ENCODE measurements at places on chromosomes 2 and 18.

DNA sequence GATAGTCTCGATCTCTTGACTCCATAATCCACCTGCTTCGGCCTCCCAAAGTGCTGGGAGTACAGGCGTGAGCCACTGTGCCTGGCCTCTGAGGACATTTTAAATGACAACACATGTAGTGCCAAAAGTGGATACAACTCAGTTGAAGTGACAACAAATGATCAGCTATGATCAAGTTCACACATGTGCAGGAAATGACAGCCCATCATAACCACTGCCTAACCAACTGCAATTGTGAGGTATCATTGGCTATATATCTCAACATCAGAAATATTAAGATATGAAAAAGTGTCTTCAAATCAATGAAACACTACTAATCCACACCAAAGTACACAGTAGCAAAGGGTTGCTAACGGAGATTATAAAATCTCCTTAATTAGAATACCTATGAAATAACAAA, 84.8 kb downstream of the DTNB start:
- DNase-seq: no peak

- DNase-seq: no peak
Measured at GRCh38 chr2:11071211-11071610, 84.1 kb upstream of the SLC66A3 start.

DNA sequence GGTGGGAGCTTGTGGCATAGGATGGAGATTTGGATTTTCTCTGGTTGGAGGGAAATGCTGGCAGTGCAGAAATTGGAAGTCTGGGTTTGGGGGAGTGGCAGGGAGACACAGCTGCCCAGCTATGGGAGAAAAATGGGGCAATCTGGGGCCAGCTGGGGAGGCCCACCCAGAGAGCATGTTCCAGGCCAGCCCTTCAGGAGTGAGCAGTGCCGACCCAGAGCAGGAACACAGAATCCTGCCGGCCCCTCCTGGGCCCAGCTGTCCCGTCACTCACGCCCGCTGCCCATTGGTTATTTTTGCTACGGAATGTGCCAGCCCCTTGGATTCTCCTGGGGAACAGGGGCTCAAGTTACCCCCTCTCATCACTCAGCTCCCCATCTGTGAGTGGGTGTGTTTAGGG, 4.9 kb downstream of the SPEG start:
- no peak for DNase-seq

GRCh38 chr2:105879106-105879802, 134.5 kb downstream of the NCK2 start:
- no peak for DNase-seq

DNA sequence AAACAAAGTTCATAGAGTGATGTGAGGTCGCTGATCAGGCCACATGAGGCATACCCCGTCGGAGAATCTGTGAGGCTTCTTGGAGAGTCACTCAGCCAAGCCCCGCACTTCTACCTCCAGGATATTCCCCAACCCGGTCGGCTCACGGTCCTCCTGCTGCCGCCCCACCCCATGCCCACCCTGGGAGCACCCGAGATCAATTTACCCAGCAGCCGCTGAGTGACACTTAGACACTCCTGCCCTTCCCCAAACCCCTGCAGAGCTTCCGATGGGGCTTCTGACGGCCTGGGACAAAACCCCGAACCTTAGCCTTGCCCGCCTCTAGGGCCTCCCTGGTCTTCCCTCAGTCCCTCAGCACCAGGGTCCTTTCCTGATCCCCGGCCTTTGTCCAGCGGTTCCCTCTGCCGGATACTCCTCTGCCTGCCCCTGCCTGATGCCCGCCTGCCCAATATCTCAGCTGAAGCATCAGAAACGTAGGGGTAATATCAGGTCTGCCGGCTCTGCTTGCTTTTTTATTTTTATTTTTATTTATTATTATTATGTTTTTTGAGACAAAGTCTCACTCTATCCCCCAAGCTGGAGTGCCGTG, 18.9 kb upstream of the OTOS start:
- no peak for DNase-seq

DNA sequence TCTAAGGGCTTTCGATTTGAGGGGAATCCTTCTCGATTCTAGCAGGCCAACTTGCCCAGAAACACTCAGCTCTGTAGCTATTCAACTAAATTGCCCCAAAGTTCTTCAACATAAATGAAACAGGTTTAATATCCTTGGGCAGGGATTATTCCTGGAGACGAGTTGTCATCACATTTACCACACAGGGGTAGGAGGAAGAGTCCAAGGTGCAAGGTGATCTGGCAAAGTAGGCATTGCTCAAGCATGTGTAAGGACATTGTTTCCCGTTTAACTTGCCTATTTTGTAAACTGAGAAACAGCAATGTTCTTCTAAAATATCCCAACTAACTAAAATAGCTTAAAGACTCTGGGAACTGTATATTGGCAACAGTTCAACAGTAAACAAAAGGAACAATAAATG, 814.3 kb downstream of the BCL11A start:
- DNase-seq: no peak
